ENCODE measurements at places on chromosomes 7 and 10.

DNA sequence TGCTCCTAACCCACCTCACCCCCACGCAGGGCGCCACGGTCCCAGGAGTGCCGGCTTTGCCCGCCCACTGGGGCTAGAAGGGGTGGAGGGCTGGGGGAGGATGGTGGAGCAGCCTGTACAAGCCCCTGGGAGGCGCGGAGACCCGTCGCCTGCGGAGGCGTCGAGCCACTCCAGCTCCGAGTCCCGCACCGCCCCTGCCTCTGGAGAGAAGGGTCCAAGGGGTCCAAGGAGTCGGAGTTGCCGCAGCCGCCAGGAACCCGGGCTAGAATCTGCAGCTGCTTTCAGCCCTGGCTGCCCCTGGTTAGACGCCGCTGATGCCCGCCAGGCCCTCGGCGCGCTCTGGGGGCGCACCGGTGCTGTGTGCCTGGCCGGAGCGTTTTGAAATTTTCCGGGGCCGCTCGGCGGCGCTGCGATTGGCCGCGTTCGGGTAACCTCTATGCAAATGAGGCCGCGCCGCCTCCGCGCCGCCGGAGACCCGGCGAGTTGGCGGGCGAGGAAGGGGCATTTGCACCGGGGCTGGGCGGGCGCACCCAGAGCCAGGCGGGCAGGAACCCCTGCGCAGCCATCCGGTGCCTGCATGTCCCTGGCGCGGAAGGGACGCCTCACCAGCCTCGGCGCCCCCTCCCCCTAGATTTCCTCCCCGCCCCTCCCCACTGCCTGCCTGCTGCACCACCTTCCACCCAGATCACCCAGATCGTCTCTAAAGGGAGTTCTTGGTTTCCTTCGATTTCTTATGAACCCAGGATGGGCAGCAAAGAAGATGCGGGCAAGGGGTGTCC, at the start of gene HMX2:
Gene HMX2, plus strand, starts transcription at position 502 of the 779 bp plus-strand sequence. Its CDS starts 243 bp downstream, at position 745.
- no peak for DNase-seq

DNA sequence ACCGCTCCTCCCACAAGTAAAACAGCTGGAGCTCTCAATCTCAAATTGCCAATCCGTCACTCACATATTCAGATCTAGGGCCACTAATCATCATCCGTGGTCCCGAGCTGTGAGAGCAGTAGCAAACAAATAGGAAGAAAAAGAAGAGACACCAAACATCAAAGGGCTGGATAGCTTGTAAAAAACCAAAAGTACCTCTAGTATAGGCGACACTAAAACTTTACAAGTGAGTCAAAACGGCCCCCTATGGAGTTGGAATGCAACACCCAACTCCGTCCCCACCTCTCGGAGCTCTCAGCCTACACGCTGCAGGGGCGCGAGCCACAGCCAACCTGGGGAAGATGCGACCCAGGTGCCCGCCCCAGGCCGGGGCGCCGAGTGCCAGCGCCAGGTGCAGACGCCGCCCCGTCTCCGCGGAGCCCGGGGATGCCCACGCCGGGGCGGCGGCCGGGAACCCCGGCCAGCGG, 581 bp downstream of the FAM3C start:
- DNase-seq, result peak; percentile 44

DNA sequence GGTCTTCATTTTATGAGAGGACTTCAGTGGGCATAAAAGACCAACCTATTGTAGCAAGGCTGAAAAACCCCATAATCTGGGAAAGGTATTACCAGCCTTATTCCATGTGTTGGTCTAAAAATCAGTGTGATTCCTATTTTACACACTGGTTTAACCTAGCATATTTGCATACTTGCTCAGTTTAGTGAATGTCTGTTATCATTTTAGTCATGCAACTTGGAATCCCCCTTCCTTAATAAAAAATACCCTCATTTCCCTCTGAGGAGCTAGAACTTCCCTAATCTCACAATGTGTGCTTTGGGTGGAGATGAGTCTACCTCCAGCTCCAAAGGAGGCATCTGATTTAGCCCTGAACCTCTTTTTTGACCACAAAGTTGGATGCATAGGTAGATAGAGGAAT, 312.8 kb upstream of the SORCS1 start:
- no peak for DNase-seq

GRCh38 chr7:129390314-129390713, 43.9 kb upstream of the STRIP2 start:
- no peak for DNase-seq

- no peak for DNase-seq
Observed at GRCh38 chr10:102800611-102801335, 36.4 kb downstream of the CYP17A1 start.

DNA sequence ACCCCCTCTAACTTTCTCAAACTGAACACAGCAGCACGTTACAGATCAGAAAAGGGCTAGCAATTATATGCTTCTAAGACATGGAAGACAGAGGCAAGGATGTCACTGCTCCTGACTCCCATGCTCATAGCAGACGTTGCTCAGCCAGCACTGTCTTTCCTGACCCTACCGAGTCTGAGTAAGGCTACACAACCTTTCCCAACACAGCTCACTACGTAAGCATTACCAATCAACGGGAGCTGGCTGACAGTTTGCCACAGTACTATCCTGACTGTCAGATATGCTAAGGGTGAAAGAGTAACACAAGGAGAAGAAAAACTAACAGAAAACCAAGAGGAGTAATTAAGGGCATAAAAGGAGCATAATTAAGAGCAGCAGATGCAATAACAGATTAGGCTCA, 171.2 kb downstream of the CHCHD3 start:
- DNase-seq, result no peak

DNA sequence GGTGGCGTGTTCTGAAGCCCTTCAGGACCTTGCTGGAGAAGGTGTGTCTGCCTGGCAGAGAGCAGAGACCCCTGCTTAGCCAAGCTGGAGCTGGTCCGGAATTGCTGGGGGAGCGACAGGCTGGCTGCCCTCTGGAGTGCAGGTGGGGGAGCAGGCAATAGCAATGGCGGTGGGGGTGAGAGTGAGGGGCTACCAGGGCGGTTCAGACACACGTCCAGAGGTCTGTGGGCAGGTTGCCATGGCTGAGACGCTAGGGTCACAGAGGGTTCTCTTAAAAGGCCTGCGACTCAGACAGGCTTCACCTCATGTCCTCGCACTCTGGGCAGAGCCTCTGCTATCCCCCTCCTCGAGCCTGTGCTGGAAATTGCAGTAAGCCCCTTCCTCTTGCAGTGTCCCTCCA, 329.0 kb upstream of the C7orf33 start:
- no peak for DNase-seq

DNA sequence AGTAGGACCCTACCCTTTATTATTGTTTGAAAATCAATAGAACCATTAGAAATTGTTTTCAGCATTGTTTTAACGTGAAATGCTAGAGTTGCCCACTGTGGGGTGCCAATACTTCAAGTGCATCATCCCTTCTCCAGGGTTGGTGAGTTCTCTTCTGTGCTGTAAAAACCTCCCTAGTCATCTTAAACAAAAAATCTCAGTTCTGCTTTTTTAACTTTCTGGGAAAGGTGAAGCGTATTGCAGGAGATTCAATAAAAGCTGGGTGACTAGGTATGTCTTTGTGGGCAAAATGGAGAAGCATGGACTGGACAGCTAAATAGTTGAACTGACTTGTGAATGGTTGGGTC, 699.1 kb downstream of the SUGCT start:
- no peak for DNase-seq

DNA sequence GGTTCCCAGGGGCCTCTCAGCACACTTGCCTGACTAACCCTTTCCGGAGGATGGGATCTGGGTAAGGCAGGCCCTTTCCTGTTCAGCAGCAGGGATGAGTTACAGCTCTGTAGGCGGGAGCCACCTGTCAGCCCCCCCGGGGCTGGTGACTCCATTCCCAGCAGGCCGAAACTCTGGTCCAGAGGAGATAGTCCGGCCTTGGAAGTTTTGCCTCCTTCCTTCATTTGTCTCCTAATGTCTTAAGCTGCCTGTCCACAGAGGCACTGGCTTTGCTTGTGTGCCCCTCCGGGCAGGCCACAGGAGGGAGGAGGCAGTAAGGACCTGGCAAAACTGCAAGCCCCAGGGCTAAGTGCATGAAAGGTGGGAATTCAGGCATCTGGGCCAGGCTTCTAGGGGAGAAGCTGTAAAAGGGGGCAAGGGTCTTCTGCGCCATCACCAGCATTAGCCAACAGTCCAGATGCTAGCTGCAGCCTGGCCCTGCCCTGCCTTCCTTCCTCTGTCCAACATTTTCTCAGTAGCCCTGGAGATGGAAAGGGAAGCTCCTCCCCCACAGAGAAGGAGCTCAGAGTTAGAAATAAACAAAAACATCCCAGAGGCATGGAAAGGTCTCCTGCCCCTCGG, 1.2 kb downstream of the ADIRF start:
- no peak for DNase-seq

- DNase-seq, result no peak
Observed at GRCh38 chr7:85447004-85447403, 260.1 kb upstream of the SEMA3D start.

- DNase-seq, result no peak
Observed at GRCh38 chr10:122346326-122346950, 28.1 kb upstream of the PLEKHA1 start.

DNA sequence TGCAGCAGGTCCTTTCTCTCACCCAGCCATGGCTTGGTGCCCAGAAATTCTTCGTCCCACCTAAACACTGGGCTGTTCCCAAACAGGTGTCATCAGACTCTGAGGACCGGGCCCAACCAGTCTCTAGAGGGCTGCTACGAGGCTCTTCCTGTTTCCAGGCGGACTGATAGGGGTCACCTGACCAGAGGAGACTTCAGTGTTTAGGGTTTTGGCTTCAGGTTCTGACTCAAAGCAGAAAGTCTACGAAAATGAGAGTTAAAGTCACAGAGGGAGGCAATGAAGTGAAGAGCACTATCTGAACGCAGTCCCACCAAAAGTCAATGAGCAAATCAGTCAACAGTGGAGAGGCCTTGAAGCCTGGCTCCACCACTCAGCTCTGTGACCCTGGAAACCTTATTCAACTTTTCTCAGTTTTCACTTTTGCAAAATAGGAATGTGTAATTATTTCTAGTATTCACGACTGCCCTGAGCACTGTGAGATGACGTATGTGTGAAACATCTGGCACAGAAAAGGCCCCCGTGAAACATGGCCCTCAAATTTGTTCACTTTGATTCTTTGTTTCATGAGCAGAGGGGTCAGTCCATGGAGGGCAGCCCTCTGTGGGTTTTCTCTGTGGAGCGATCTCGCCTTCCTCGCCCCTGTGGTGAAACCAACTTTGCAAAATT, 189.9 kb upstream of the PDE1C start:
- no peak for DNase-seq

GRCh38 chr10:21340331-21340730, 185.2 kb downstream of the SKIDA1 start:
- no peak for DNase-seq

All from activated gamma-delta T cell treated with Interleukin-2 at 50 U/mL for 16 hours (primary cell).